ENCODE measurements at places on chromosomes 3 and 15.
A peak's percentile ranks its signal among the peaks of the same experiment; 100 is the strongest.

GRCh38 chr3:9861201-9861600 lies 17.4 kb upstream of the RPUSD3 start:
- no peak for DNase-seq

- peak; percentile 36 for DNase-seq
Measured at GRCh38 chr3:47164007-47164881, at the start of gene SETD2. Gene SETD2 (minus strand): TSS chr3:47164113. CDS start chr3:47163924, 189 bp downstream.

DNA sequence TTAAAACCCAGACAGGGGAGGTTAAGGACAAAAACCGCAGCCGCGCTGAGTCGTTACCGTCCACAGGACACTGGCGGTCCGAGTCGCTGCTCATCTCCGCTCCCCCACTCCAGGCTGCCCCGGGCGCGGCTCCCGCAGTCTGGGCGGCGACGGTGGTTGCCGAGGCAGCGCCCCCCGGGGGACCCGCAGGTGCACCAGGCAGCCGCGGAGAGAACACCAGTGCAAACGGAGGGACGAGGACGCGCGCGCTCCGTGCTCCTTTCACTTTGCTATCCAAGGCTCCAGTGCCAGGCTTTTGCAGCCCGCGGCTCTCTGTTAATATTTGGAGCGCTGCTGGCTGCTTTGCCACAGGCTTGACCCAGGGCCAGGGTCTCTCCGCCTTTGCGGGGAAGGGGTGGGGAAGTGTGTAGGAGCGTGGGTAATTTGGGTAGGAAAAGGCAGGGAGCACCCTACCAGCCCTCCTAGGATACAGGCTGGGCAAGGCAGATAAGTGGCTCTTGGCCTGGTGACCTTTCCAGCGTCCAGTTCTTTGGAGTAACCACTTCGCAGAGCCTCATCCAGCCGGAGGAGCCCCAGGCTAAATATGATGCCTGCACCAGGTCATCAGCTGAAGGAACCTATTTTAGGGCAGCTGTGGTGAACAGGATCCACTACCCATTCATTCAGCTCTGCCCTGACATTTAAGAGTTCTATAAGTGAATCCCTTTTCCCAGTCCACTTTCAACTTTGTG lies at the start of gene GADL1:
Gene GADL1, minus strand, starts transcription at position 141 of the 731 bp plus-strand sequence. Its CDS starts 47 bp downstream, at position 94.
- DNase-seq = no peak

DNA sequence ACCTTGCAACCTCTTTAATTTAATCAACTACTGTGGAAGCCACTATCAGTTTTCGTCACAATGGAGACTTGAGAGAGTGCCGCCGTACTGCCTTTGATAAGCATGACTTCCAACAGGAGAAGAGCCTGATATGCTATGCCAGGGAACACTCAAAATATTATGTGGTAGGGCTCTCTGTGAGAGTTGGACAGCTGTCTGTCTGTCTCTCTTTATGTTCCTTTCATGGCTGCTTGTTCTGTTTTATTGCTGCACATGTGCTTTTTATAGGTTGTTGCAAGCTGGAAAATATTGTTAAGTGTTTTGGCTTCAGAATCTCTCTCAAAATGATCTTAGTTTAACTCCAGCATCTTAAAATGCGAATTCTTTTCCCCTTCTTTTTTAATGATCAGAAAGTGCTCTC lies 249.4 kb upstream of the RARB start:
- no peak for DNase-seq

DNA sequence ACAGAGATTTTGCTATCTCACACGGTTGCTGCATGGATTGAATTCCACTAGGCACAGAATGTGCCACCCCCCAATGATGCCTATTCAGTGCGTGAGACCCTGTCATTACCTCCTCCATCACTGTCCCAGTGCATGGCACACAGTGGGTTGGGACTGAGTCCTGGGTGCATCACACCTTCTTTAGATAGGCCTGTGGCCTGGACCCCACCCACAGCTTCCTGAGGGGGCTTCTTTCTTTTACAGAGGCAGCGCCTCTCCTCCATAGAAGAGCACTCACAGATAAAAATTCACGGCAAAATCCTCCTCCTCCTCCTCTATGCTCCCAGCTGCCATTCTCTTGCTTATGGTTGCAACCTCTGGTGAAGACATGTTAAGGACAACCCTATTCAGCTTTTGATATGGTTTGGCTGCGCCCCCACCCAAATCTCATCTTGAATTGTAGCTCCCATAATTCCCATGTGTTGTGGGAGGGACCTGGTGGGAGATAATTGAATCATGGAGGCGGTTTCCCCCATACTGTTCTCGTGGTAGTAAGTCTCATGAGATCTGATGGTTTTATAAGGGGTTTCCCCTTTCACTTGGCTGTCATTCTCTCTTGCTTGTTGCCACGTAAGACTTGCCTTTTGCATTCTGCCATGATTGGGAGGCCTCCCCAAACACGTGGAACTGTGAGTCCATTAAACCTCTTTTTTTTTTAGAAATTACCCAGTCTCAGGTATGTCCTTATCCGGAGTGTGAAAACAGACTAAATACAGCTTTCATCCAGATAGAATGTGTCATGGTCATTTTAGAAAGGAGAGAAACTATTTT lies 147.6 kb downstream of the KLF13 start:
- no peak for DNase-seq

GRCh38 chr3:124272605-124273151 lies 280.8 kb upstream of the ROPN1 start:
- DNase-seq = no peak

DNA sequence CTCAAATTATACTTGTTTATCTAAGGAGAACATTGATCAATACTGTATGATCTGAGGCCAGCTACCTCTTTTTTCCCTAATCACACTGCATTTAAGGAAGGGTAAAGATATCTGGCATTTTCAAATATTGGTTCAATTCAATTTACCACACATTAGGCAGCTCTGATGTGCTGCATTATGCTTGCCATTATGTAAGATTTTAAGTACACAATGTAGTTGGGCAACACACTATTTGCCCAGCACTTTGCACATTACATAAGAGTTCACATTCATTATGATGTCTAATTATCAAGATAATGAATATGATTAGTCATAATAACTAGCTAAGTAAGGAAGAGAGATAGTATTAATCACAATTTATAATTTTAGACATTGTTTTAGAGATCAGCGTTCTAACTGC lies 196.3 kb downstream of the BCHE start:
- no peak for DNase-seq

- no peak for DNase-seq
Measured at GRCh38 chr3:88742106-88742505, 365.3 kb upstream of the EPHA3 start.

DNA sequence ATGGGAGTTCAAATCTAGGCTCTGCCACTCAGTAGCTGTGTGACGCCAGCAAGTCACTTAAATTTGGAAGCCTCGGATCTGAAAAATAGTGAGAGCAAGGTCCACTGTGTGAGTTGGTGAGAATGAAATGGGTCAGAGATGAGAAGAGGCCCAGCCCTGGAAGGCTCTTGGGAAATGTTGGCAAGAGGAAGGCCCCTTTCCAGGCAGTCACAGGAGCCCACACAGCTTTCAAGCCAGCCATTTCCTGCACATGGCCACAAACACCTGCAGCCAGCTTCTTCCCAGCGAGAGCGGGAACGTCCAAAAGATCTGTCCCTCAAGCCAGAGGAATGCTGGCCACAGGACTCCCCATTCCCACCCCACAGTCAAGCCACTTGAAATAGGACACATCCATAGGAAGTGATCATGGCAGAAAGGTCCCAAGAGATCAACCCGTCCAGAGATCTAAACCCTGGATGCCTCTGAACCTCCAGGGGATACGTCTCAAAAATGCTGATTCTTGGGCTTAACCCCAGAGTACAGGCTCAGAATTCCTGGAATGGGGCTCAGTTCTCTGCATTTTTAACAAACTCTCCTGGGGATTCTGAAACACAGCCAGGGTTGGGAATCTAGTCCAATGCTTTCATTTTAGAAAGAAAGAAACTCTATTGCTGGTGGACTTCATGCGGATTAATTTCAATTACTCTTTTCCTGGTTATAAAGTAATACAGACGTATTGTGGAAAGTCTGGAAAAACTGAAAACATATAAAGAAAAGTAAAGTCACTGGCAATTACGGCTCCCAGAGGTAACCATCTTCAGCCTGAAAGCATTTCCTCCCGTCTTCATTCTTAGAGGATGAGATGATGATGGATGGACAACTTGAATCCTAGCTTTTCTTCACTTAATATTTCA lies 35.9 kb downstream of the NTRK3 start:
- DNase-seq = no peak

- DNase-seq = no peak
Measured at GRCh38 chr3:67898916-67899315, 244.5 kb upstream of the SUCLG2 start.

DNA sequence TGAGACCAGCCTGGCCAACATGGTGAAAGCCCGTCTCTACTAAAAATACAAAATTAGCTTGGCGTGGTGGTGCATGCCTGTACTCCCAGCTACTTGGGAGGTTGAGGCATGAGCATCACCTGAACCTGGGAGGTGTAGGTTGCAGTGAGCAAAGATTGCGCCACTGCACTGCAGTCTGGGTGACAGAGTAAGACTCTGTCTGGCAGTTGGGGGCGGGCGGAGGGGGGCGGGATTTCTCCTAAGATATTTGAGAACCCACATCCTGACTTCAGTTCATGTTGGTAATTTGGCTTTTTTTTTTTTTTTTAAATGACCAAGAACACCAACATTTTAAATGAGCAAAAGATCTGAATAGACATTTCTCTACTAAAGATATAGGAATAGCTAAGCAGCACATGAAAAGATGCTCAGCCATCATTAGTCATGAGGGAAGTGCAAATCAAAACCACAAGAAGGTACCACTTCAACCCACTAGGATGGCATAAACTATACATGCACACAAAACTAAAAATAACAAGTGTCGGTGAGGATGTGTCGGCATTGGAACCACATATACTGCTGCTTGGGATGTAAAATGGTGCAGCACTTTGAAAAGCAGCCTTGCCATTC lies 75.6 kb upstream of the LMOD3 start:
- no peak for DNase-seq

- no peak for DNase-seq
Measured at GRCh38 chr15:53721334-53722087, 38.0 kb downstream of the WDR72 start.

- DNase-seq = peak; percentile 38
Measured at GRCh38 chr3:52220380-52221026, 4.9 kb downstream of the TLR9 start.

- no peak for DNase-seq
Measured at GRCh38 chr3:71309342-71309741, 274.2 kb downstream of the FOXP1 start.

GRCh38 chr3:21484828-21485144 lies 266.2 kb downstream of the ZNF385D start:
- DNase-seq = no peak

GRCh38 chr3:11556851-11557644 lies 86.7 kb downstream of the VGLL4 start:
- DNase-seq = no peak

DNA sequence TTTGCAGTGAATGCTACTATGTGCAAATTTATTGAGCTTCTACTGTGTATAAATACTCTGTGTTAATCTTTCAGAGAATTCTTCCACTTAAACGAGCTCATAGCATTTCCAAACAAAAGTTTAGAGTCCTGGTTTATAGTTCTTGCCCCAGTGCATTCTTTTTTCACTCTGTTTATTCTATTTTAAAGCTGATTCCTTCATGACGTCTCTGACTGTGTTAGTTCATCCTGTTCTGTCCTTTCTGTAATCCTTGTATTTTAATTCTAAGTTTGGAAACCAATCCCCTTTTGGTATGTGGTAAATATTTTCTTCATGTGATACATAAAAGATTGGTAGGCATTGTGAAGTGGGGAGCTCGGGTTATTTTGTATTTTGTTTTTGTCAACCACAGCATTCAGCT lies 18.7 kb downstream of the P2RY14 start:
- no peak for DNase-seq
